ENCODE measurements at places on chromosomes 2 and 18. TPM values are rescaled to one million over a fixed set of nuclear protein-coding genes. Genes with fewer than 3 reads are reported as not detected.

The MPP4 gene
- 2.9 TPM for total RNA-seq

DNA sequence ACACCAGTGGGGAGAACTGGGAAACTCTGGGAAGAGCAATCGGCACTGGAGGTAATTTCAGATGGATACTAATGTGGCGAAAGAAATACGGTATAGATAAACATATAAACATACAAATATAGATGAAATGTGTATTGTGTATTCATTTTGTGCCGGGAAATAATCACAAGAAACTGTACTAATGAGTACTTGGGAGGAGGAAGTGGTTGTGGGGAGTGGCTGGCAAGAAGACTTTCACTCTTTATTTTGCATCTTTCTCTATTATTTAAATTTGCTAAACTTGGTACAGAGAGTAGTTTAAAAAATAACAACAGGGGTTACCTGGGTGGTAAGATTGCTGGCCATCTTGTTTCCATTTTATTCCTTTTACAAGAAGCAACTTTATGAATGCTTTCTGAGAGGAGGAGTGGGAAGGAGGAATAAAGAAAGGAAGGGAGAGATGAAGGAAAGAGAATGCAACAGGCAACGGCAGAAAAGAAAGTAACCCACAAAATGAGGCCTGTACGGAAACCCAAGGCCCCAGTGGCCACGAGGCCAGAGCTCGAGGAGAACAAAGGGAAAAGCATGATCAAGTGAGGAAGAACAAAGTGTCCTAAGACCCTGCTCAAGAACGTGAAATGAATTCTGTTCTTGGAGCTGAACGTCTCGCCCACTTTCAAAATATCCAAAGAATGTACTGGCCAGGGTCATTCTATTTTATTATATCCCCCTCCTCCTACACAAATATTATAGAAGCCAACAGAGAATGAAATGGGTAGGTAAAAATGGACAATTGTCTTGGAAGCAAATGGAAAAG is 45.2 kb downstream of the FAM178B start:
- no peak for DNase-seq

The MPPE1 gene
- total RNA-seq, result 25.4 TPM

- DNase-seq, result no peak
These were observed 156.8 kb downstream of the VAPA start for GRCh38 chr18:10070561-10071000.

GRCh38 chr2:102235042-102235473 is 48.2 kb downstream of the IL1RL2 start:
- no peak for DNase-seq

The DNAJC5G gene
- not detected for total RNA-seq

The RAB6C gene
- not detected for total RNA-seq

DNA sequence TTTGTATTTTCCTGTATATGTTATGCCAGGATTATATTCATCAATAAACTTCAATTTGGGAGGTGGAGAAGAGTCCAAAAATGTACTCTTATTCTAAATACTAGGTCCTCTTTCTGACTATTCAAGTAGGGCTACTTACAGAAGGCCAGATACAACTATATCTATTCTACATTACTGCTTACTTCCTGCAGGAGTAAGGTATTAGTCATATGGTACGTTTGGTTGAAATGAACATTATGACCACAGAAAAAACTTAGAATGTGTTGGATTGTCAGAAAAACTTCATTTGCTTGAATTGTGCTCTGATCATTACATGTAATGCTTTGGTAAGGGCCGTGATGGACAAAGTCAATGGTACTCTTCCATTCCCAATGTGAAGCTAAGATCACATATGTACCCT is 35.0 kb downstream of the STAT4 start:
- no peak for DNase-seq

All from HFFc6 (cell line).